ENCODE measurements at places on chromosomes 16 and 17.

- DNase-seq = no peak
These were observed 863 bp downstream of the LIMD2 start for GRCh38 chr17:63698886-63699637.

DNA sequence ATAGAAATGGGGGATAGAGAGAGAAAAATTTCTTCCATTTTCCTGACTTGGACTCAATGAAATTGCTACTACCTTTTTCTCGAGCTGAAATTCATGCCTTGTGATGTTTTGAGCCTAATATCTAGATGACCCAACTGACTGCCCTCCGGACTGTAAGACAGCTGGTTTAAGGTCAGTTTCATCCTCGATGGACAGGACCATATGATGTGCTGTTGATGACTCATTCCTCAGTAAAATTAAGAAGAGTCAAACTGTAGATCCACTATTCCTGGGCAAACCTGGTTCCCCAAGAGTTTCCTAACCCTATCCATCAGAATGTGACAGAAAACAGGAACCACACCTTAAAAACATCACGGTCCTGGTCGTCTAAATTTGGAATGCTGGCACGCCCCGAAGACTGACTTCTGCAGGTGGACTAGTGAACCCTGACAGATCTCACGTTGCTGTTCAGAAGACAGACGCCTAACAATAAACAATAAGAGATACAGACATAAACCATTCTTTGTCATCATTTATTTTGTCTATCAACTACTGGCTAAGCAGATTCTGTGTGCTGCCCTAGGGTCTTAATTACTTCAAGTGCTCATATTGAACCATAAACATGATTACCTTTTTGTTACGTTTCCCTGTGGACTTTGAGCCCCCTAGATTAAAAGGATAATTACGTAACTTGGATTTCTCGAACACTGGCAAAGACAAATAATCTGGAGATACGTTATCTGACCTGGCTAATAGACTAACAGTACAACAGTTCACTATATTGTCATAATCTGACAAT, 45.1 kb upstream of the NOS2 start:
- DNase-seq = peak; percentile 15

GRCh38 chr17:20033415-20033814, 24.3 kb downstream of the SPECC1 start:
- DNase-seq = no peak

GRCh38 chr17:71427801-71428200, 693.0 kb upstream of the SOX9 start:
- DNase-seq = no peak

DNA sequence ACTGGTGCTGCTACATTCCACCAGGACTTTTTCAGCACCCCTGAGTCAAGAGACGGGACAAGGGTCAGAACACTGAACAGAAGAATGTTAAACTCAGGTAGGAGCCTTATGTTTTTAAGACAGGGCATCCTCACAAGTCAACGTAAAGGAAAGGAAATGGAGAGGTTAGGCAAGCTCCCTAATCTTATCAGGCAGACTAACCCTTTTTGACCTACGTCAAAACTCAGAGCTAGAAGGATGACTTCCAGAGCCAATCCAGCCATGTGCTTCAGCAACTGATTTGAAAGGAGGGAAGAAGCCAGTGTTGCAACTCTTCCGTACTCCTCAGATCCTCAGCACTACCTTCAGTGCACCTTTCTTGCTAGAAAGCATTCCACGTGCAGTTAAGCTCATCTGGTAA, 46.8 kb downstream of the REXO5 start:
- no peak for DNase-seq

DNA sequence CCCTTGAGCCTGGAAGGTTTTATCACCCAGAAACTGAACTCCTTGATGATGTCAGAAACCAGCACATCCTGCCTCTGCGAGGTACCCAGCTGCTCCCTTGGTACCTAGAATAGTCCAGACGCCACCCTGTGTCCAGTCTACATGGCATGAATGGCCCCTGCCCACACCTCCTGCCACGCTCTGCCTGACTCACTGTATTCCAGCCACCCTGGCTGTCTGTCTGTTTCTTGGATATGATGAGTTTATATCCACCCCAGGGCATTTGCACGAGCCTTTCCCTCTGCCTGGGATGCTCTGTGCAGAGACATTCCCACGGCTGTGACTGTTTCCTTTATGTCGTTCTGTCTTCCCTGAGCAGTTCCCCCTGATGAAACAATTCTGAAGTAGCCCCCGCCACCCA, 68.7 kb downstream of the CRISPLD2 start:
- no peak for DNase-seq

- no peak for DNase-seq
These were observed 26.6 kb downstream of the ACSF3 start for GRCh38 chr16:89120281-89120680.

DNA sequence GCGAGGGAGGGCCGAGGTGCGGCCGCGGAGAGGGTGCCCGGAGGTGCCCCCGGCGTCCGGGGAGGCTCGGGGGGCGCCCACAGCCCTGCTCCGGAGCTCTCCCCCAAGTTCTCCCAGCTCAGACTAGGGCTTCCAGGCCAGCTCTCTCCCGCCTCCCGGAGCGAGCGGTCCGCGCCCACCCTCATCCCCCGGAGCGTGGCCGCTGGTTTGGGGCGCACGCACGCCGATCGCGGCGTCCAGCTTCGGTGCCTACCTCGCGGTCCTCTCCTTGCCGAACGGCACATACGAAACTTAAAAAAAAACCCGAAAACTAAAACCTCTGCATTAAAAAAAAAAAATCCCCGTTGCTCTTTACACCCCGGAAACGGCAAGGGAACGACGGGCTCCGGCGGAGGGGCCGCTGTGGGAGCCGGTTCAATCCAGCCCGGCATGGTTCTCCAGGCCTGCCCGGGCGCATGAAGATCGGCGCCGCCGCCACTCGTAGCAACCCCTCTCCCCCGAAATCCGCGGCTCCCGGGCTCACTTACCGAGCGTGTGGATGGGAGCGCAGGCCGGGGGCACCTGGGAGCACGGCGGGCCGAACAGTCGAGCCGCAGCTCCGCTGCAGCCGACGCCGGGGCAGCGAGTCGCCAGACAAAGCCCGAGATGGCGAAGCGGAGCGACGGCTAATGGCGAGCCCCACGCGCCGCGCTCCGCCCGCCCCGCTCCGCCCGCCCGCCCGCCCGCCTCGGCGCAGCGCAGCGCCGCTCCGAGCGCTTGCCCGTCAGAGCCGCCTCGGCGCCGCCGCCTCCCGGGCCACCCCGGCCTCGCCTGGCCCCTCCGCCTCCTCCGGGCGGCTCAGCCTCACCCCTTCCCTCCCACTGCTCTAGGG, 973 bp upstream of the UBTF start:
- peak; percentile 15 for DNase-seq

- DNase-seq = no peak
These were observed 857 bp upstream of the STAT5A start for GRCh38 chr17:42287305-42287976.

DNA sequence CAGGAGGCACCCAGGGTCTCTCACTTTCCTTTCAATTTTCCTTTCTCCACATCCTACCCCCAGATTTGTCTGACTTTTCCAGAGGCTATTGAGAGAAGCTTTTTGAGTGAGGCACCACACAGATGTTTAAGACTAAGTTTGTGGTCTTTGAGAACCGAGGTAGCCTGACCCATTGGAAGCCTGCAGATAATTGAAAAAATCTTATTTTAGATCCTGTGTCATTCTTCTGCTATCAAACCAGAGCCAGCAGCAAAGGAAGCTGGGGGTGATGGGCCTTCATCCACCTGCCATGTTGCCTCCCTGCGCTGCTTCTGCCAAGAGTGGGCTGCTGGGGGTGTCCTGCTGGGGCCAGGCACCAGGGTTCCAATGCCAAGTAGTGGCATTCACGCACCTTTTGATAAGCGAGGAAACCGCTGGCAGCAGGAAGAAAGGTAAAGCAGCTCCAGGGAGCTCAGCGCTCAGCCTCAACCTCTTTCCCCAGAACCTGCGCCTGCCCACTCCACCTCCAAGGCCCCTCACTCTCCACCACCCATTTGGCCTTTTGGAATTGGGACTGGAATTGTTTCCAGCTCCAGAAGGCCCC, 55.6 kb downstream of the MPRIP start:
- no peak for DNase-seq

- no peak for DNase-seq
These were observed 96.4 kb downstream of the PLCG2 start for GRCh38 chr16:81875461-81875860.

- no peak for DNase-seq
These were observed 2.1 kb downstream of the TAF1C start for GRCh38 chr16:84184775-84185174.

- DNase-seq = no peak
These were observed 155.6 kb upstream of the CHMP6 start for GRCh38 chr17:80835816-80836657.

- no peak for DNase-seq
These were observed 4.3 kb downstream of the ADAT1 start for GRCh38 chr16:75618780-75619179.

DNA sequence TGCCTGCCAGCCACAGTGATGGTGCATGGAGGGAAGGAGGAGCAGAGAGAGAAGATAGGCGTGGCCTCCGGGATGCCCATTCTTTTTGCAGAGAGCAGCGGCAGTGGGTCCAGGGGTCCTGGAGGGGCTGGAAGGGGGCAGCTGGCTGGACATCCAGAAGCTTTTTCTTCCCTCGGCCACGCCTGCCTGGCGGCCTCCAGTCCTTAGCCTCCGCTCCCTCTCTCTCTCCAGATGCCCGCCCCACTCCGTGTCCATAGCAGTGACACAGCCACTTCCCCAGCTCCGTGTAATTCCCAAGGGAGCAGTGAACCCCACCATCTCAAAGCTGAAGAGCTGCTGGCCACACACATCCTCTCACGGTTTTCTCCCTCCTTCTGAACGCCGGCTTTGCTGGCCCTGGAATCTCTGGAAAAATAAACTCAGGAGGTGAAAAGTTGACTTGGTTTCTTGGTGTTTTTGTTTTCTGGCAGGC, 26.3 kb upstream of the CDC42EP4 start:
- DNase-seq = no peak

DNA sequence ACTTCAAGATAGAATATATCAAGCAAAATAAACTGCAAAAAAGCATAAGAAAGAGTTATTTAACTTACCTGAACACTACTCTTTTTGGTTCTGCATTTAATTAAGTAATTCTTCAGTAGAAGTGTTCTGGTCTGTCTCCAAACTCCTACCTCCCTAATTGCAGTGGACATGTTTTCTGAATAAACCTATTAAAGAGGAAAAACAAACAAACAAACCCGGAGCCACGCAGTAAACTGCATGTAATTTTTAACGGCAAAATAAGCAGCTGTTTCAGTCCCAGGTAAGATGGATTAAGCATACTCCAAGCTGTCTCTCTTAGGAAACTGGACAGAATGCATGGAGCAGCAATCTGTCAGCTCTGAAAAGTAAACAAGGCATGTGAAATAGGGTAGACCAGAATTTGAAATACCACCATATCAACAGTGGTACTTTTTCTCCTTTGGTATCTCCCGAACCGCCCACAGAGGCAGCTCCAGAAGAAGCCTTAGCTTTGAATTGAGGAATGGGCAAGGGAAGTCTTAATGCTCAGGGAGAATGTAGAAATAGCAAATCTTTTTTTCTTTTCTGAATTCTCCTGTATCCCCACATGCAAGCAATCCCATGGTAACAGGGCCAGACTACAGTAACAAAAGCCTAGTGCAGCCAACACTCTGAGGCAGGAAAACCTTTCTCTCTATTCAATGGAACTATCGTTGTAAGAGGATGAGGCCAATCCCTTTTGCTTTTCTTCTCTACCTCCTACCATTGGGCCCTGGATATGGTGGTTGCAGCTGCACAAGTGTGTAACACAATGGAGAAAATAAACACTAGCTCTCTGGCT, 12.5 kb downstream of the ABCA5 start:
- peak; percentile 65 for DNase-seq

Measured in NCI-H748 treated with DMSO at 0.1 percent for 48 hours (cell line).